ENCODE measurements at places on chromosomes 6 and 20.

- DNase-seq: no peak
Measured at GRCh38 chr6:19638931-19639330, 198.2 kb upstream of the ID4 start.

DNA sequence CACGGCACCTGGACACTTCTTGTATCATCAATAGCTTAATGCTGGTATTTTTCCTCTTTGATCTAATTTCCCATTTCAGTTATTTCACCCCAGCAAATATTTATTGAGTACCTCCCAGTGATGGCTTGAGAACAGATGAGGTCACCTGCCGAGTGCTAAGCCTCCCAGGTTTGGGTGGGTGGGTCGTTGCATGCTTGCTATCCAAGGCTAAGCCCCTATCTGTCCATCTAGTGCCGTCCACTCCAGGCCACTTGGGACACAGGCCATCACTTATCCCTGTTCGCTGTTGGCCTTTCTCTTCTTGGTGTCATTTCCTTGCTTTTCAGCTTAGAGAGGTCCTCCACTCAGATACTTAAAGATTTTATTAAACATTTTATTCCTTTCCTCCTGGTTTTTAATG lies 10.8 kb upstream of the NNAT start:
- no peak for DNase-seq

DNA sequence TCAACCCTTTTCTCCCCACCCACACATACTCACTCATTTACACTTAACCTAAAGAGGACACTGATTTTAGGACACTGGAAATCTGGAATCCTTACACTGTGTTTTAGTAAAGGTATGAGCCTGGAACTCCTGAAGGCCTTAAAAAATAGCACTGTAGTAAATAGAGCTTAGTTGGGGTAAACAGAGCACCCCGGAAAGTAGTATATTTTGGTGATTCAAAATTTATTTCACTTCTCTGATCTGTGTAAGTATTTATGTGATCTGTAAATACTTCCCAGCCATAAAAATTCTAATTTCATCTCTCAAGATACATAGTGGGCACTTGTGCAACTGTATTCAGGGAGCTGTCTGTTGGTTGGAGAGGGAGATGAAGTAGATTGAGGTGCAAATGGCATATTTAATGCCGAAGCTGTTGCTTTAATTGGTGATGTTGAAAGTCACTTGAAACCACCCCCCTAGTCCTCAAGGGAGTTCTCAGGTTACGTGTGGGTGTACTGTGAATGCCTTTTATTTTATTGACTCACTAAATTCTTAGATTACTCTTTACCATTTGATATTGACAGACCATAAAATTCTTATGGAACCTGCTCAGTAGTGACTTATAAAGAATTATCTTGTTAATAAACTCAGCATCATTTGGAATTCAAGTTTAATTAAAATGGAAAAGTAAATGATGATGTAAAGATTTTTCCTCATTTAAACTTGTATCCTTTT lies 154.9 kb downstream of the SOX4 start:
- no peak for DNase-seq

GRCh38 chr6:137661601-137662000 lies 167.4 kb upstream of the OLIG3 start:
- DNase-seq: no peak

GRCh38 chr6:156345700-156346099 lies 431.5 kb upstream of the ARID1B start:
- DNase-seq: no peak

GRCh38 chr20:2695206-2695983 lies 2.8 kb downstream of the EBF4 start:
- DNase-seq: no peak

- DNase-seq: no peak
Measured at GRCh38 chr6:96795481-96795880, 41.8 kb downstream of the GPR63 start.

GRCh38 chr6:42762426-42762859 lies 16.5 kb upstream of the TBCC start:
- DNase-seq: no peak

- DNase-seq: no peak
Measured at GRCh38 chr6:71420095-71420692, 131.6 kb downstream of the OGFRL1 start.

GRCh38 chr6:97207383-97207782 lies 75.6 kb downstream of the MMS22L start:
- DNase-seq: no peak

DNA sequence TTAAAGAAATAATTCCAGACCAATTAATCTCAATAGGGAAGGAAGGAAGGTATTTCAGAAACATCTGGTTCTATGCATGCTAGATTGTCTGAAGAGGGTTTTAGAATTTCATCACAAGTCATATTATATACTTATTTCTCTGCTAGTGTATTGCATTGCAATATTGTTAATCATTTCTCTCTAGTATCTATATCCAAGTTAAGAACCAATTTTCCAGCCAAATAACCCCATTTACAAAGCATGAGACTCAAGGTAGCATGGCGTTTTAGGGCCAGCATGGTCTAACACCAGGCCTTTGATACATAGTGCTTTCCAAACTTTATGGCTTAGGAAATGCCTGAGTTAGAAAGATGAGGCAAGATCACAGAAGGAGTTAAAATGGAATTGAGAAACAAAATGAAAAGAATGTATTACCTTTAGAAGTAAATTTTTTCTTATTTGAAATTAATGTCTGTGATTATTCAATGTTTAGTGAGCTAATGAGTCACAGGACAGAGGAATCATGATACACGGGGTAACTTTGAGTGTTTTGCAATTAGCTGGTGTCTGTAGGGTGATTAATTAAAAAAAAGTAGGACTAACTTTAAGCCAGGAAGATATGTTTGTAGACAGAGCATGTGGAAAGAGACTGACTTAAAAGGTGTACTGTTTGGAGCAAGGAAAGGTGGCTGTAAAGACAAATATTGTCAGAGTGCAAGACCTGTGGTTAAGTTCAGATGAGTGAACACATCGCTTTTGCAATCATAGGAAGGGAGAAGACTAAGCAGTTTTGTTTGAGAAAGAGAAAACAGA lies 1006.2 kb upstream of the CITED2 start:
- peak; percentile 39 for DNase-seq

DNA sequence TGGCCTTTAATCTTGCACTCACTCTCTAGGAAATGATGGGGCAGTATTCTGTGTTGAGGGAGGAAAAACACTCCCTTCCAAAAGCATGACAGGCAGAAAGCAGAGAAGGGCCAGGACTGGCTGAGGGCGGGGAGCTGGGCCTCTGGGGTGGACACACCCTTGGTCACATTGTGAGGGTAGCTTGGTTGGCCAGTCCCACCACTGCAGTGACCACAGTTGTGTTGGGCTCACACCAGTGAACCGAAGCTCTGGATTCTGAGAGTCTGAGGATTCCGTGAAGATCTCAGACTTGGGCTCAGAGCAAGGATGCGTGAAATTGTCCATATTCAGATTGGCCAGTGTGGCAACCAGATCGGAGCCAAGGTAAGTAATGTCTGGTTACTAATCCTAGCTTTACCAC lies at the start of gene TUBB1:
TUBB1 (plus strand) TSS at position 213 of the 400 bp plus-strand sequence; CDS start at position 307, 94 bp downstream.
- no peak for DNase-seq

GRCh38 chr20:1805161-1805581 lies 90.0 kb upstream of the SIRPA start:
- DNase-seq: no peak

DNA sequence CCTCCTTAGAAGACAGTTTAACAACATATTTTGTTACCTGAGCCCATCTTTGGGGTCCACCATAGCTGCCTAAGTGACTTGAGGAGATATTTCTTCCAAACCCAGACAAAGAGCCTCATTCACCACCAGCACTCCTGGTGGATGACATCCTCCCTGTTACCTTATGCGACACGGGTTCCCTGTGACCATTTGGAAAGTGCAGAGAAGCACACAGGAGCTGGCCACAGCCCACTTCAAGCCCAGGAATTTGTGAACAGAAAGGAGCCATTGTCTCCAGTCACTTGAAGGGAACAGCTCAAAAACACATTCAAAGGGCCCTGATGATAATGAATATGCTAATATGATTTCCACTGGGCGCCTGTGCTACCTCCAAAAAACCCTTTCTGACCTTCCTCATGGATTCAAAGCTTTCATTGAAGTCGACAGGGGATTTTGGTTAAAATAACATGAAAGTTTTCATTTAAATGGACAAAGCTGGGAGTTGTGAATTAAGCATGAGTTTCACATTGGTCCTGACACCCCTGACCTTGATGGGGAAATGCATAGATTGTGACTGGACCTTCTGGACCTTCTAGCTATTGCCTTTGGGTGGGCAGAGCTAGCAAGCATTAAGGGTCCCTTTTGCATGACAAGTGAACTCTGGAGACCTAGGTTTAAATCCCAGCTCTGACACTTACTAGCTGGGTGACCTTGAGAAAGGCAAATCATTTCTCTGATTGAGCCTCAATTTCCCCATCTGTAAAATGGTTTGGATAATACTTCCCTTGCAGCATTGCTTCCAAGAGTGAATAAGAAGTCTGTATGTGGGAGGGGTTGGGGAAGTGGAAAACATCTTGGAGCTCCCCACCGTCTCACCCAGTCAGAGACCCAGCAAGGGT lies 83.3 kb upstream of the SIRPA start:
- no peak for DNase-seq

DNA sequence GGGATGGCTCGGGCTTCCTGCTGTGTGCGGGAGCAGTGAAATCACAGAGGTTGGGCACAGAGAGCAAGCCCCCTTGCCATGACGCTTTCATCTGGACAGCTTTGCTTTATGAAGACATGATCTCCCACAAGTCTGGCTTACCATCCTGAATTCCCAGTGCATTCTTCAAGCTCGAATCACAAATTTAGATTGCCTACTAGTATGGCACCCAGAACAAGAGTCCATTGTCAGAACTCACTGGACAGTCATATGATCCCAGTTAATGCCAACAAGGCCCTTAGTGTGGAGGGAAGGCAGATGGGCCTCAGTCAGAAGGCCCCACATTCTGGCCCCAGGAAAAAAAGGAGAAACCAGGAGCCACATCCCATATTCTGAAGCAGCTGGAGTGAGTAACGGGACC lies 147.3 kb upstream of the FOXQ1 start:
- DNase-seq: no peak

DNA sequence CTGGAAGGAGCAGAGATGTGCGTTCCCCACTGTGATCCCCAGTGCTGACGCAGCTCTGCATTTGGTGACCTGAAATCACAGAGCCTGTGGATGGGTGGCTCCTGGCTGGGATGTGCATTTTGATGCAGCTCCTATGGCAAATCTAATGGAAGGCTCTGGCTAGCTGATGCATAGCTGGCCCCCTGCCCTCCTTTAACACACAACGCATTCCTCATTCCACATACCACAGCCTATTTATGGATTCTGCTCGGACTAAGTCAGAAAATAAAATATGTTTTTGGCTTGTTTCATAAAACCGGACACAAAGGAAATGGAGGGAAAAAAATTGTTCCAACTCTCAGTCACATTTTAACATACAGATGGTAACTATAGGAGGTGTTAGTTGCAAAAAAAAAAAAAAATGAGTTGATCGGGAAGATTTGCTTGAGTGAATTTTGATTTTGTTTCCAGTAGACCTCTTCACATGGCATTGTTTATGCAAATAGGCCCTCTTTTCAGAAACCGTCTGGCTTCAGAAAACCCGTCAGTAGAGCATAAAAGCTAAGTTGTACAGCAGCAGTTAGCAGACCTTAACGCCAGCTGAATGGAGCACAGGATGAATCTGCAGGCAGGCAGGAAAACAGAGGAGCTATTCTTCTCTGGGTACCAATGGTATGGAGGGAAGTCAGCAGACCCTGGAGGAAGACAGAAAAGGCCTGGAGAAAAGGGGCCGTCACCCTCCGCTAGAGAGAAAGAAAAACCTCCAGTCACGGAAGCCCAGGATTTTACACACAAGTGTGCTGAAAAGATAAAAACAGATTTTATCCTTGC lies 215.4 kb downstream of the HDGFL1 start:
- no peak for DNase-seq

DNA sequence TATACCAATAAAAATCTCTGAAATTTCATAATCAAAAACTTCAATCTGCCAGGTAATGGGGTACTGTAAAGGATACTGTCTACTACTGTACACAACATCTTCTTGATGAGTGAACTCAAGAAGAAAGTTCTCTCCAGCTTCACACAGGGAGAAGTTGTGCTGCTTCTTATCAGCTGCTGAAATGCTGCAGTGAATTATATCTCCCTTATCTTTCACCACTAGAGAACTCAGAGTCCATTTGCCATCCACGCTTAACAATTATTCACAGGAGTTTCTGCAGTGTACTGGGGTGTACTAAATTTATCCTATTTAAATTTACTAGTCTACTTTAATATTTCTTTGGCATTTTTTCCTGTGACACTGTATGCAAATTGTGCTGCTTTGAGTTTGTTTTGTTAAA lies 384.8 kb downstream of the TFAP2B start:
- no peak for DNase-seq
